ENCODE measurements at places on chromosomes 4 and X.
A peak's percentile ranks its signal among the peaks of the same experiment; 100 is the strongest.

DNA sequence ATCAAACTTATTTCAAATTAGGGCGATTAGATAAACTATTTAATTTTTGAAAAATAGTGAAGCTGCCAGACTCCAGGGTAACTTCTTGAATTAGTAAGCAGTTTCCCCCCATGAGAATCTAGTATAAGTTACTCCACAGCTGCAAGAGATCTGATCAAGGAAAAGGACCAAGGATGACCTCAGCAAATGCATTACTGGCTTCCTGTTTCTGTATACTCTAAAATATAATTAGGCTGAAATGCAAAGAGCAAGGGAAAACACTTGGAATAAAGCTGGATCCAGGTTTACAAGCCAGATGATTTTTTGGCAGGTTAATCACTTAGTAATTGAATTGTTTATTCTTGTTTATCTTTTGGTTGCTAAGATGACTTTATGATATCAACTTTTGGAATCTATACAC is 13.4 kb upstream of the P2RY10 start:
- DNase-seq = no peak

GRCh38 chr4:162681212-162681611 is 485.5 kb downstream of the NAF1 start:
- no peak for DNase-seq

- no peak for DNase-seq
These were observed 48.4 kb upstream of the SEC24B start for GRCh38 chr4:109385260-109385659.

DNA sequence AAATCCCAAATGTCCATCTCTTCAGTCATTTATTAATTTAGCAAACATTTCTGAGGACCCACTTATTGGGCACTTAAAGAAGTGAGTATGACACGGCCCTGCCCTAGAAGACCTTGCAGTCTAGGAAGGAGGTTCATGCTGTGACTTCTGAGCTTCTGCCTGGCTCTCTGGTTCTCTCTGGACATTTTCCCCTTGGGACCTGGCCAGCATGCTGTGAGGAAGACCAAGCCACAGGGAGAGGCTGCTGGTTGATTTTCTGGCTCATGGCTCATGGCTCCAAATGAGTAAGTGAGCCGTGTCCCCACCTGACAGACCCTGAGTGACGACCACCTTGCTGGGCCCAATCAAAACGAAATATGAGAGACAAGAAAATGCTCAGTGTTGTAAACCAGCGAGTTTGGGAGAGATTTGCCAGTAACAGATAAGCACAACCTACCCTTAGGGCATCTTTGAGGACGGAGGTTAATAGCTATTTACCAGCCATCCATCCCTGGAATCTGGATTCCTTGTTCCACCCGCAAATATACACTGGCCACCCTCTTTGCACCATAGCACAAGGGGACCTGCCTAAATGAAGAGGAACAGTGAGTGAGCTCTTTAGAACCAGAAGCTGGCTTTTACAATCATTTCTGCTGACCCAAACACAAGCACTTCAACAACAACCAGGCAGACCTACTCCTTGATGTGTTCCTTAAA is 876 bp downstream of the MPP1 start:
- DNase-seq = no peak

DNA sequence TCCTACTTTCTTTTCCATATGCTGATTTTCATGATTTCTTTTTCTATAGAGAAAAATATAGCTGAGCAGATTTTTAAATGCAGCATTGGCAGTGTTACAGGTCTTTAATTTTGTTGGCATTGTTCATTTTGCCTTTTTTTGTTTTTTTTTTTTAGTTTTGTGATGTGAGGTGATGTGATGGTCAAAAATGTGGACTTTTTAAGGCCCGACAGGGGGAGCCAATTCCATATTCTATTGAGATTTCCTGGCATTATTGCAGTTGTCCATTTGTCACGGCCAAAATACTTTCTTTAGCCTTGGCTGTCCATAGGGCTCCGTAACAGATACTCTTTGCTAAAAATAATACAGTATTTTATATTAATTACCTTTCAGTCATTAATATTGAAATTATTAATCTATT is 47.8 kb downstream of the SLIT2 start:
- DNase-seq = no peak

GRCh38 chrX:37613933-37614332 is 42.5 kb downstream of the LANCL3 start:
- DNase-seq = no peak

DNA sequence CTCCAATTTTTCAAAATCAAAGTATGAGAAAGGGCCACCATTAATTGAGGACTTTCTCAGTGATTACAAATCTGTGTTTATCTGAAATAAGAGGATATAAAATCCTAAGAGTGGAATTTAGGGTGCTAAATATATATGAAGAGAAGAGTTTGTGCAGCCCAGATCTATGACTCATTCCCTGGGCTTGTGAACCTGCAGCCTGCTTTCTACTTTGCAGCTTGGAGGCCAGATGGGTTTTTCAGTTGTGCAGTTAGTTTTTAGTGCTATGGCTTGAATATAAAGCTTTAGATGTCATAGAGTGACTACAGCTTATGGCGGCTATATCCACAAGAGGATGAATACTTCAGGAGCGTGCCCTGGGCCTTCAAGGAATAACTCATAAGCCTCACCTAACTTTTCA is 1391.1 kb downstream of the FSTL5 start:
- no peak for DNase-seq

DNA sequence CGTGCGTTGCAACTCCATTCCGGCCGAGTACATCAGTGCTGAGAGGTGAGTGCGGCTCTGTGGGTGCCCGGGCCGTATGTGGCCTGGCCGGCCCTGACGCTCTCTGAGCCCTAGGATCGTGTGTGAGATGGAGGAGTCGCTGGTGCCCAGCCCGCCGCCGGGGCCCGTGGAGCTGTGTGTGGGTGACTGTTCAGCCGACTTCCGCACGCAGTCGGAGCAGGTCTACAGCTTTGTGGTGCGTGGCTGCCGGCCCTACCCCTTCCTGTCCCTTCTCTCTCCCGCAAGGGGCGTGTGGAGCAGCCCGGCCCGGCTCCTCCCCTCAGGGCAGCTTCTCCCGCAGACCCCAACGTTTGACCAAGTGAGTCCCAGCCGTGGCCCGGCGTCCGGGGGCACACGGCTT is 8.0 kb downstream of the PLXNA3 start:
- no peak for DNase-seq

GRCh38 chrX:22912616-22913015 is 87.1 kb upstream of the DDX53 start:
- no peak for DNase-seq

GRCh38 chrX:7948483-7948882 is 21.3 kb upstream of the PNPLA4 start:
- no peak for DNase-seq

DNA sequence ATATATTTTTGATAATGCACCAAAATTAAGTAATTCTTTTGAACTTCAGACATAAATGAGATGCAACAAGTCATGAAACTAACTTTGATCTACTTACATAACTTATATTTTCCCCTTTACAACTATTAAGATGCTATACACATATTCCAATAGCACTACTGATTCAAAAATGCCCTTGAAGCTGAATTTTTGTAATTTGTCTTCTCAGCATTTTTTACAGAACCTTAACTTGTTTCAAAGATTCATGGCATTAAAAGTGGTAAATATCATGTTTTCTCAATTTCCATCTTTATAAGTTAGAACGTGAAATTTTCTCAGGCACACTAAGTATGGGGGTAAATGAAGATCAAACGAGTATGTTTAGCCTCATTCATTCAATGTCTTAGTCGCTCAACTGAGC is 460.0 kb upstream of the FAM241A start:
- no peak for DNase-seq

- no peak for DNase-seq
These were observed 16.0 kb downstream of the MCF2 start for GRCh38 chrX:139691843-139692505.

DNA sequence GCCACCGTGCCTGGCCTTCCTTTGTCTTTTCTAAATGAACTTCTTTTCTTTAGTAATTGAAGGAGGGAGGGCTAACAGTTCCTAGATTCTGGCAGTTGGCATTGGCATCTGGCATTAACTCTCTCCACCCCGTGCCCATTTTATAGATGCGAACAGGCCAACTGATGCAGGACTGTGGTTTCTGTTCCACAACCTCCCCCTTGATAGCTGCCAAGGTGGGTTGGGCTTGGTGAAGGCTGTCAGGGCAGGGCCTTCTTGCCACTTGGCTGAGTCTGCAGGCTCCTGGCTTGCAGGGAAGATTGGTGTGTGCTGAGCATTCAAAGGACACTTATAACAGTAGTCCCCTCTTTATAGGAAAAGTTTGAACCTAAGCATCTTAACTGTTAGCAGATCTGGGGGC is 4.3 kb downstream of the SOWAHD start:
- DNase-seq = no peak

DNA sequence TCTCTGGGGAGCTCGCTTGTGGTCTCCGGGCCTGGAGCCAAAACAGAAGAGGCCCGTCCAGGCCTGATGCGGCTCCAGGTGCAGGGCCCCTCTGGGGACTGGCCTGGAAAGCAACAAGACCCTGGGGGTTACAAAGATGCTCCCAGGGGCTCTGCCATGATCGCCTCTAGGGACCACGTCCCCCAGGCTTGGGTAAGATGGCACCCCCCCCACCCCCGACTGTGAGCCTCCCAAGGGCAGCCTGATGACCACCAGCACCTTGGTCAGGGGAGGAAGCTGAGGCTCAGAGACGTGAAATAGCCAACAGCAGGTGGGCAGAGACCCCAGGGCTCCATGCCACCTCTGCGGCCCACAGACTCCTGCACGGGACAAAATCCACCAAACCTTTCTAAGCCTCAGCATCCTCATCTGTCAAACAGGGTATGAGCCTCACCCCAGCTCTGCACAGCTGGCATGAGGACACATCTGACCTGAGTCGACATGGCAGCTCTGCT is 25.4 kb downstream of the C4orf50 start:
- no peak for DNase-seq

- no peak for DNase-seq
These were observed 913.4 kb downstream of the RPA4 start for GRCh38 chrX:97797076-97797475.

DNA sequence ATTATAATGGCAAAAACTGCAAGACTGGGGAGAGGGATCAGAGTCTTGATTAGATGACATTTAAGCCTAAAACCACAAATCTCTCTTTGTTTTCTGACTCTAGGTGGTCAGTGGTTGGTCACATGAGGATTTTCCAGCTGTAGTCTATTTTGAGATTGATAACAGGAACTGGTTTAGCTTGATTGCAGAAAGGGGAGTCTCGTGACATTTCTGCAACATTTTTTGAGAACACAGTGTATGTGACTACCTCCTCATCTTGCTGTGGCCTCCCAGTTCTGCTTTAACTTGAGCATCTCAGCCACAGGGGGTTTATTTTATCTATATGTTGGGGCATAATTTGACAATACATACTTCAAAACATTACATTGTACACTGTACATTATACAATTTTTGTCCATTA is 726.4 kb upstream of the MAGEB2 start:
- DNase-seq = no peak

GRCh38 chr4:47641755-47642154 is 156.7 kb downstream of the ATP10D start:
- no peak for DNase-seq

DNA sequence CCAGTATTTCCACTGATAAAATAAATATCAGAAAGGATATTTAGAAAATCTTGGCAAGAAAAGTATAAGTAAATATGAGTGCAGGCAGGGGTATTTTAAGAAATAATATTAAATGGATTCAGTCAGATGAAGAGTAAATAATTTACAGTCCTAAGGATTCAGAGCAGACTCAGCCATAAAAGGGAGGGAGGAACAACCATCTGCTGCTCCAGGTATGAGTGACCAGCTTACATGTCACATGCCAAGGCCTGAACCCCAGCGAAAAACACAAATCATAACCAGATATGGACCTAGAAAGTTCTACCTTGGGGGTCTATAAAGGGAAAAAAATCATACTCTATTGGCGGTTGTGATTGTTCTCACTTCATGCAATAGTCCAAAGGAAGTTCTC is 166.8 kb downstream of the COL4A6 start:
- DNase-seq = no peak

DNA sequence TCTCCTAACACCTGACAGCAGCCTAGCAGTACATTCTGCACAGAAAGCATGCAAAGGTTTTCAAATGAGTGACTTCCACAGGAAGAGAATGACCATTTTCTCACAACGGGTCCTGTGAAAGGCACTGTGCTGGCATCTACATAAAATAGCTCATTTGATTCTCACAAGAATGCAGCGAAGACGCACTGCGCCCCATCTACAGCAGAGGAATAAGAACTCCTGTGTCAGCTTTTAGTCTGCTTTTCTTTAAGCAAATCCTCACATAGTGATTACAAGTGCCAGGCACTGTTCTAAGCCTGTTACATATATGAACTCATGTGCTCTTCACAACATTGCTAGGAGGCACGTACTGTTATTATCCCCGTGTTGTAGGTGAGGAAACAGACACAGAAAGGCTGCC is 62.5 kb downstream of the AFAP1 start:
- no peak for DNase-seq

- DNase-seq = peak; percentile 36
These were observed at the start of gene MTMR1 for GRCh38 chrX:150692831-150693724. TSS of gene MTMR1 (plus strand) at chrX:150693396. CDS start at chrX:150693531, 135 bp downstream.

GRCh38 chrX:78945186-78945912 is at the start of gene P2RY10:
TSS of gene P2RY10 (plus strand) at chrX:78945391. CDS start at chrX:78960521, 15,130 bp downstream.
- no peak for DNase-seq

GRCh38 chr4:5198656-5199541 is 147.6 kb downstream of the STK32B start:
- no peak for DNase-seq

DNA sequence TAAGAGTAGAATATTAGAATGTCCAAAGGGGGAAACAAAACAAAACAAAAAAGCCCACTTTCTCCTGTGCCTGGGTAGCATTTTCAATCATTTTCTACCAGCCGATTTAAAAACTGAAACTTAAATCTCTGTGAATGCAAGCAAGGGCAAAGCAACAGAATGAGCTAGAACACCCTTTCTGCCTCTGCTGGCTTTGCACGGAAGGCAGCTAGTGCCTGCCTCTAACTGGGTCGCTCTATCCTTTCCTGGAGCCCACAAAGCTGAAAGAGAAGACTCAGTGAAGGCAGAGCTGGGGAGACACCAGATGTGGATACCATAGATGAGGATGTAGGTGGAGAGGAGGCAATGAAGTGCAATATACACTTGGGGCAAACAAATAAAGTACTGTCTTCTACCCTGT is 248.9 kb upstream of the TTC29 start:
- no peak for DNase-seq

DNA sequence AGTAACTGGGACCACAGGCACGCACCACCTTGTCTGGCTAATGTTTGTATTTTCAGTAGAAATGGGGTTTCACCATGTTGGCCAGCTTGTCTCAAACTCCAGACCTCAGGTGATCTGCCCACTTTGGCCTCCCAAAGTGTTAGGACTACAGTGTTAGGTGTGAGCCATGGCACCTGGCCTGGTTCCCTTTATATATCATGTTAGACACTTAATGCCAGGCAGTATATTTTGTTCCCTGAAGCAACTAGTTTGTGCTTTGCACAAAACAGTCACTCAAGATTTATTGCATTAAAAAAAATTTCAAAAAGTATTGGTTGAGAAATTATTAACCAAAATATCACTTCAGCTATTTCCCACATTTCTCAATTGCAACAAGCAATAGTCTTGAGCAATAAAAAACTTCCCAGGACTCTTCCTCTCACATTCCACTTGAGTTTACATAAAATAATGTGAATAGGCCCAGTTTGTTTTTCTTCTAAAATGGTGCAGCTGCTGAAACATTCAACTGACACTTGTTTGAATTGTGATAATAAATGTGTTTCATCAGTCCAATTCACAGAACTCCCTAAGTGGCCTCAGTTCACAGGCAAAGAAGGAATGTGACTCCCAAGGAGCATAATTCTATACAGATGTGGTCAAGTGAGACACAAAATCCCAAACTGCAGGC is 22.7 kb downstream of the CXCL1 start:
- no peak for DNase-seq

GRCh38 chr4:78669453-78669852 is 106.7 kb upstream of the BMP2K start:
- no peak for DNase-seq

- no peak for DNase-seq
These were observed 39.2 kb downstream of the SGMS2 start for GRCh38 chr4:107863850-107864371.
